ENCODE measurements at places on chromosomes 3 and 15.

GRCh38 chr3:9861626-9862130, 17.9 kb upstream of the RPUSD3 start:
- no peak for DNase-seq

DNA sequence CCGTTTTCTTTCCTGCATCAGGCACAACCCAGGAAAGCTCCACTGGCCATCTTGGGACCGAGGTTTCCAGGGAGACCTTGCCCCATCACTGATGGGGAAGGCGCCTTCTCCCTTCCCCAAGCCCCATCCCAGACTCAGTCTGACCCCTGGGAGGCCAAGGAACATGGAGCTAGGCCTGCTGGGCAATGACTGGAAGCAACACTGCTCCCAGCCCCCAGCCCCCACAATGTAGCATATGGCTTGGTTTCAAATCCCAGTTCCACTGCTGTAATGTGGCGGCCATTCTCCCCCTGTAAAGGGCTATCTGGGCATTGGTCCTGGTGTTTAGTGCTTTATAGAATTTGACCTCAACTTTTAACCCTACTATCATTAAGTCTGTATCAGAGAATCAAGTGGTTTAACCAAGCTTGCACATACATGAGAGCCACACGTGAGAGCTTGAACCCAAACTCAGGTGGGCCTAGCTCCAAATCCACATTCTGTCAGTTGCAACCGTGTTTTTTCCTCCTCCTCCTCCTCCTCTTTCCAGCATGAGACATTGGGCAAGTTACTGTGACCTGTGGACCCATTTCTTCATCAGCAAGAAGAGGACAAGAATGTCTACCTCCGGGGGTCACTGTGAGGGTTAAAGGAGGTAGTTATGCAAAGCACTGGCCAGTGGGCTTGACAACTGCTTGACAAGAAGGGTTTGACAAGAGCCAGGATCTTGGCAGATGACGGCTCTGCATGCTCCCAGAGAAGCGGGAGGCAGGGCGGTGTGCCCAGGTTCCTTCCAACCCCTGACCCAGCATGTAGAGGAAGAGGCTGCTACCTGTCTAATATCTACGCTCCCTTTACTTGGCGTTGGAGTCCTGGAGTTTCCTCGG, 37.4 kb downstream of the KLHL25 start:
- DNase-seq: no peak

GRCh38 chr3:51721062-51721745, 14.3 kb downstream of the GRM2 start:
- no peak for DNase-seq

DNA sequence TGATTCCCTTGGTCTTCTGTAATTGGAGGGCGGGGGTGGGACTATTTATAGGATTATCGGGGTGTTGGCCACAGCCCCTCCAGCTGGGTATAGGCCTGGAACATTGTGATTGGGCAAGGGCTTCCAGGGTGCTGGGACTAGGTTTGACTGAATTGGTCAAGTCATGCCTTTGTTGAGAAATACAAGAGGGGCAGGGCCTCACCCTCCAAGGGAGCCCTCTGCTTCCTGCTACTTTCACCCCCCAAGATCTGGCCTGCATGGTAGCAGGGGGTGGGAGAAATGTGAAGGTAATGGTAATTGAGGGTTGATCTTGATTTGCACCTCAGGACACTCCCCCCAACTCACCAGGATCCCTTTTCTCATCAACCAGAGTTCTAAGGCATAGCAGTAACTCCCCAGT, 25.2 kb downstream of the TRIM71 start:
- DNase-seq: no peak

DNA sequence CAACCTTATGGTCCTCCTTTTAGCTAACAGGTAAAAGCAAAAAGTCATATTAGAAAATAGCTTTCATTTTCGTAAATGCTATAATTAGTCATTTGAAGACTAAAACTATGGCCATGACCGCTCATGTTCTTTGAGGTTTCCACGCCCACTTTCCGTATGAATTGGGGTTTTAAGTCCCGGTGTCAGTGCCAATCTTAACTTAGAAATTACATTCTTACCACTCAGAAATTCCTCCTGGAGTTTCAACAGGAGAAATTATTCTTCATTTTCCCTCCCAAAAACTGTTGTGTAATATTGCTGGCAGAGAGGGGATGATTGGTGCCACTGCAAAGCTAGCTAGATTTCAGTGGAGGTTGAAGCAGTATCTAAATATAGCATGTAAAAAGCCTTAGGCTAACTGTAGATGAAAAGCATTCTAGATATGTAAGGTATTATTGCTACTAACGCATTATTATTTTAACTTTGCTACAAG, 71.0 kb upstream of the MDFIC2 start:
- DNase-seq: no peak

DNA sequence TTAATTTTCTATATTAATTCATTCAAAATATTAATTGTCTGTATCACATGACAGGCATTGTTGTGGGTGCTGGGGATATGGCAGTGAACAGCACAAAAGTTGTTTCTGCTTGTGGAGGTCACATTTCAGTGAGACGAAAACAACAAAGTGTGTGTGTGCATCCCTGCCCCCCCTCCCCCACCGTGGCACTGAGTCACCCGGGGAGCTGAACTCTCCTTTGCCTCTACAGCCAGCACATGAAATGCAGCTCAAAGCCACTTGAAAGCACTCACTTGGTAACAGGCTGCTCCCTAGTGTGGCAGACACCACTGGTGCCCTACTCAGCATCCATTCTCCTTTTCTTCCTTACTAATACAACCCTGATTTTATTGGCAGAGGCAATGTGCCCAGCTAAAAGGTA, 16.9 kb upstream of the SCAMP5 start:
- no peak for DNase-seq

GRCh38 chr15:77599899-77600298, 32.8 kb downstream of the LINGO1 start:
- DNase-seq: no peak

DNA sequence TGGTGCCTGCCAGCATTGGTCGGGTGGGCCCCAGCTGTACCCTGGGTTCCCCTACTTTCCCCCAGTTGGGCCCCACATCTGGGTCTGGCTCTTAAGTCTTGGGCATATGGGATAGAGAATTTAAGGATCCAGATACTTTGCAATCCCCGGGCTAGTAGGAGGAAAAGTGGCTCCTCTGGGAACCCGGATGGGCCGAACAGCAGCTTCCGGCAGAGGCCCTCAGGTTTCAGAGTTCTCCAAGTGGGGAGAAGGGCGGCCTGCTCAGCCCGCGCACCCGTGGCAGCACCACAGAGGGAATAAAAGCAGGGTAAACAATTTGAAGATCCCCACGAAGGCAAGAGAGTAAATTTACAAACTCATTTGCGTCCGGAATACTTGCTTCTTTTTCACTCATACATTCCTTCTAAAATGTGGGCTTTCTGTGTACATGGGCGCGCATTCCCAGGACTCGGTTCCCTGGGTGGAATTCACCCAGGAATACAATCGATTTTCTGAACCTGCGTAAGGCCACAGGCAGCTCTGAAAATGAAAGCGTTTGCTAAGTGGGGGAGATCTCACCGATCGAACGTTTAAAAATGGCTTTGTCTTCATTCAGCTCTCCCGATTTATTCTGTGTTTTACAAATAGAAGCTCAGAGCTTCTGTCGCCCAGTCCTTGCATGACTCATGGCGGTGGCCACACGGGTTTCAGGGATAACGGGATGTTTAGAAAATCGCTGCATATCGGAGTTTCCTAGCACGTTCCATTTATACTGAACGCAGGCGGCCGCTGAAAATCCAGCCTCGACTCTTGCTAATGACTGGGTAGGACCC, 74.0 kb upstream of the POLG start:
- DNase-seq: no peak

GRCh38 chr15:54131410-54131809, 153.2 kb downstream of the UNC13C start:
- DNase-seq: no peak

DNA sequence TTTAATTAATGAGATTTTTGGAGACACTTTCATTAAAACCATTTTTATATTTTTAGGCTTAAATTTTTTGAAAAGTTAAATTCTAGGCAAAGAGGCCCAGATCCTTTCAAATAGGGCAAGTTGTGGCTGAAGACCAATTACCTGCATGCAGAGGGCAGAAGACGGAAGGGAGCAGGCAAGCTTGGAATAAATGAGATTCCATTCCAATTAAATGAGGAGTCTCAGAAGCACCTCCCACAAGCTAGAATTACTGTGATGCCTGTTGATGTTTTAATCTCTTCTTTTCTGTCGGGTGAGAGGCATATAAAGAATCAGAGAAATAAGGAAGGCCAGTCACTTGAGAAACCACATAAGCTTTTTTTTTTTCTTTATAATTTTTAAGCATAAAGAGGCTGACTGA, 46.8 kb downstream of the KBTBD8 start:
- no peak for DNase-seq

DNA sequence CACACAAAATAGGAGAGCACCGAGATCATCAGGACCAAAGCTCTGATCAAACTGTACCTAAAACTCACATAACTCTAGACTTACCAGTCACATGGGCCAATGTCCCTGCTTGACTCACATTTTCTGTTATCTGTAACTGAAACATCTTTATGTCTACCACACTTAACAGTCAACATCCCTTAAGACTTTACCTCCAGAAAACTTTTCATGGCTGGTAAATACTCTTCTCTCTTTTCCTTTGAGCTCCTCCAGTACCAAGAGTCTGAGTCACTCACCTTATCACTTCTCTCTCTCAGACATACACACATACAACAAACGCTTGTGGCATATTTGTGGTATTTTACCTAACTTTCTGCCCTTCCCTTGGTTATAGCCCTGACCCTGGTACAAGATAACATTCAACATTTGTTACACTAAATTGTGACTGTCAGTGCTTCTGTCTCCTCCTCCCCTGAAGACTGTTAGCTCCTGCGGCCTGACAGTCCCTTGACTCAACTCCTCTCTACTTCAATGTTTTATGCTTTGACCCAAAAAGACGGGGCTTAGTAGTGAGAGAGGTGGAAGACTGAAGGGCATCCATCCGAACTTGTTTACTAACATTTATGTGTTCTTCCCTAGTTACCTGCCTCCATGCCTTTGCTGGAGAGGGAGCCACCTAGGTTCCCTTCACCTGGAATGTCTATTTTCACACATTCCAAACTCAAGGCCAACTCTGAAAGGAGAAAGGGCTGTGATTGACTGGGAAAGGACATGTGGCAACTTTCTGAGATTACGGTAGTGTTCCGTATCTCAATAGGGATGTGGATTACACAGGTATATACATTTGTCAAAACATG, 3.7 kb upstream of the EFHB start:
- no peak for DNase-seq

GRCh38 chr3:131353986-131354385, 27.6 kb upstream of the NUDT16 start:
- no peak for DNase-seq

Measured in substantia nigra (tissue), 51 donors.